ENCODE measurements at places on chromosomes 4 and X. TPM values are rescaled to one million over a fixed set of nuclear protein-coding genes. Genes with fewer than 3 reads are reported as not detected.

- DNase-seq: no peak
- no peak overlapping the region for H3K27ac ChIP-seq
Observed at GRCh38 chrX:38879631-38880220, 78.5 kb downstream of the MID1IP1 start.

- no peaks in the 10 kb centered on the region for H3K27me3 ChIP-seq
- no peak overlapping the region for H3K4me3 ChIP-seq
- H3K27ac ChIP-seq: no peak overlapping the region
- H3K4me1 ChIP-seq: no peaks in the 10 kb centered on the region
- no peak for DNase-seq
Observed at GRCh38 chrX:67700602-67701001, 156.8 kb downstream of the AR start.

DNA sequence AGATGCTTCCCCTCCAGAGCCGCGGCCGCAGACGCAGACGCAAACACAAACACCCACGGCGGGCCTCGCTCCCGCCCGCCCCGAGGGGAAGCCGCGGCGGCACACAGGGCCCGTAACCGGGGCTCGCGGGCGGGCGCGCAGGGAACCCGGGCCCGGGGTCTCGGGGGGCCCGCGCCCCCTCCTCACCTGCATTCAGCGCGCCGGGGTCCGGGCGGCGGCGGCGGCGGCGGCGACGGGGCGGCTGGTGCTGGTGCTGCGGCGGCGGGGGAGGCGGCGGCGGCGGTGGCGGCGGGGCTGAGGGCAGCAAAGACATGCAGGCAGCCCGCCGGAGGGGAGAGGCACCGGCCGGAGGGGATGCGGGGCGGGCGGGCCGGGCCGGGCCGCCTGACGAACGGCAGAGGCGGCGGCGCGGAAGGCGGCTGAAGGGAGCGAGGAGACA, 255 bp upstream of the CNOT6L start:
- H3K27me3 ChIP-seq: no peaks in the 10 kb centered on the region
- peaks cover 44% of the 10 kb centered on the region for H3K4me1 ChIP-seq
- peak overlapping the region; percentile 99 for H3K27ac ChIP-seq
- peaks cover 14% of the 10 kb centered on the region for H3K36me3 ChIP-seq

DNA sequence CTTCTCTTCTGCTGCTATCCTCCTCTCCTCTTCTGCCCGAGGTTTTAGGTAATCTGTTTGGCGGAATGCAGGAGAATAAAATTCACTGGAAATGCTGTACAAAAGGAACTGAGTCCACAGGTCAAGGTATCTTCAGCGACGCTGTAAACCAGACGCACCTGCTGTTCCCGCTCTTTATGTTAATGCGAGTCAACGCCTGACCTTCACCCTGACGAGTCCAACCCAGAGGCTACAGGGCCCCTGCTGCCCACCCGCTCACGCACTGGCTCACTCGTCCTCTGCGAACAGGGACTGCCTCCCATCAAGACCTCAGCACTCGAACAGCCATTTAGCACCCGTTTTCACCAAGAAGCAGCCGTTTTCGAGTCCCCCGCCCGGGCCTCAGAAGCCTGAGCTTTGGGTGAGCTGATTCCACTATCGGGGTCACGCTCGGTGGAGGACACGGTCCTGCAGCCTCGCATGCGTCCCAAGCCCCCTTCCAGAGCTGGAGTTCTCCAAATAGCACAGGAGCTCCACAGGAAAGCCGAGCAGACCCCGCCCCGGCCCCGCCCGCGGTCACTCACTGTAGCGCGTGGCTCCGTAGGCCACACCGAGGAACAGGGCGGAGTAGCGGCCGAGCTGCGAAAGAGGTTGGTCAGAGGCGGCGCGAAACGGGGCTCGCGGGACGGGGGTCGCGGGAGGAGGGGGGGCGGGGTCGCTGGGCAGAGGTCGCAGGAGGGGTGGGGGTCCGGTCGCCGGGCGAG, 556 bp downstream of the ATP5ME start:
- peaks cover 21% of the 10 kb centered on the region for H3K4me1 ChIP-seq
- DNase-seq: peak; percentile 53
- H3K27ac ChIP-seq: peak overlapping the region; percentile 85
- H3K27me3 ChIP-seq: no peaks in the 10 kb centered on the region

HPF1 gene
- 18.3 TPM for total RNA-seq

CTAG1A gene
- not detected for total RNA-seq

CENPI gene
- 44.7 TPM for total RNA-seq
